Brain pericyte (primary cell): ENCODE measurements at places on chromosomes 7 and 10.

DNA sequence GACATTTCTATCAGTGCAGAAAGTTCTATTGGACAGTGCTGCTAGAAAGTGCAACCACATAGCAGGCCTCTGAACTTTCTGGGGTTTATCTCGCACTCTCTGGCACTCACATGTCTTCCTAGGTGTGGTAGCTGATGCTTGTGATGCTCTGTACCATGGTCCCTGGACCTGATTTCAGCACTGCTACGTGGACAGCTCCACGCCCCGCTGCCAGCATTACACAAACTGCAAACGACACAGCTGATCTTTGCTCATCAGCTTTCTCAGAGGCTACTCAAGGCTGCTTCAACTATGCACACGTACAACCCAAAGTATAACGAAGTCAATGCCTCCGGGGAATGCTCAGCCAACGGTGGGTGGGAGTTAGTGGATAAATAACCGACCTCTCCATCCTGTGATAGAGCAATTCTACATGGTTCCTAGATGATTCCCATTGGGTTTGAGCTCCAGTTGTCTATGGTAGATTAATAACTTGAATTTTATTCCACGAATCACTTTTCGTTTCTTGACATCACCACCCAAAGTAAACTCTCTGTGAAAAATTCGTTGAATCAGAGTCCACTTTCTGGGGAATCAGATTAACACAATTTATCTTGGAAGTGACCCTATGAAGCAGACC lies 302.5 kb downstream of the ACTR3B start:
- DNase-seq = no peak

DNA sequence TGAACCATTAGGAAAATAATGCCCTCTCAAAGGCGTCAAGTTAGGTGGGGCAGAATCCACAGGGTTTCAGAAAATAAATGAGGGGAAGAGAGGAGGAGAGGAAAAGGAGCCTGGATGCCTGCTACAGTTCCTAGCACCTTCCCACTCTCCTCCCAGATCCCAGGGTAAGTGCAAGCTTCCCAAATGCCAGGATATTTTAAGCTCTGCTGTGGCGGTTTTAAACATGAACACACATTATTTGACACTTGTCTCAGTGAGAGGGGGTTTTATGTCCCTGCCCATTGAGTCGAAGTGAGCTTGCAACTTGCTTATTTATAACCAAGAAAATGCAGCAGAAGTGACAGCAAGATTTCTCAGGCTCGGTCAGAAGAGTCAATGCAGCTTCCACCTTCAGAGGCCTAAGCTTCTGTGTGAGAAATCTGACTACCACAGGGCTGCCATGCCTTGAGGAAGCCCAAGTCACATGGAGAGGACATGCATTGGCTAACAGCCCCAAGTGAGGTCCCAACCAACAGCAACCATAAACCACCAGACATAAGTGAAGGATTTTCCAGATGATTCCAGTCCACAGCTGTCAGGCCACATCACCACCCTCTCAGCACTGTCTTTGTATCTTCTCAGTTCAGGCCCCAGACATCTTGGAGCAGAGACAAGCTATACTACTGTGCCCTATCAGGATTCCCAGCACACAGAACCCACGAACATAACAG lies 17.9 kb upstream of the BMPER start:
- no peak for DNase-seq

GRCh38 chr10:30589441-30589840 lies 40.1 kb downstream of the LYZL2 start:
- no peak for DNase-seq

DNA sequence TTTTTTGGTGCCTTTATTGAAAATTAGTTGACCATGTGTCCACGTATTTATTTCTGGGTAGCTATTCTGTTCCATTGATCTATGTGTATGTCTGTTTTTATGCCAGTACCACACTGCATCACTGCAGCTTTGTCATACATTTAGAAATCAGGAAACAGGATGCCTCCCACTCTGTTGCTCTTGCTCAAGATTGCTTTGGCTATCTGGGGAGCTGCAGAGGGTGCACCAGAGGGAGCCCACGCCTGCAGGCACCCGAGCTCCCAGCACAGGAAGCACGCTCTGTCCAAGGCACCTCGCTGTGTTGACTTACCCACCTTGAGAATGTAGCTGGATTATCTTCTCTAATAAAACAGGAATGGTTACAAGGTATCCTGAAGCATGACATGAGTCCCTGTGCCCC lies 301.7 kb downstream of the TCERG1L start:
- DNase-seq = no peak

GRCh38 chr10:97729014-97729413 lies 7.9 kb upstream of the ZFYVE27 start:
- no peak for DNase-seq

GRCh38 chr7:132491391-132491945 lies 84.8 kb downstream of the PLXNA4 start:
- no peak for DNase-seq

DNA sequence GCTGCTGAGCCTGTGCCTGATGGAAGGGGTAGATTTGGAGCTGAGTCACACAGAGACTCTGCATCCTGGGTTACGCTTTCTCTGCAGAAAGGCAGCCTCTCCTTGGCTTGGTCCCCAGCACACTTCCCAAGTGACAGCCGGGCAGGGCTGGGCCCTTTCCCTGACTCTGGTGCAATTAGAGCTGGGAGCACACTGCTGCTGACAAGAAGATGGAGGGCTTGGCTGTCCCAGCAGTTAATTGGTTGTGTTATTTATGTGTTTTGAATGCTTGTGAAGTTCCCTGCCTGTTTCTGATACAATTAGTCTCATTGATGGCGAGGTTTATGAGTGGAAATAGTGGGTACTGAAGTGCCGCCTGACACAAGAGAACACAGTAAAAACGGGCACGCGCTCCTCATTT lies 123.6 kb downstream of the TCERG1L start:
- no peak for DNase-seq

GRCh38 chr7:67950321-67951083 lies 953.9 kb downstream of the TYW1 start:
- no peak for DNase-seq

- no peak for DNase-seq
Measured at GRCh38 chr10:96457341-96457740, 56.4 kb downstream of the TLL2 start.

- no peak for DNase-seq
Measured at GRCh38 chr10:119343011-119343601, 135.7 kb downstream of the GRK5 start.

DNA sequence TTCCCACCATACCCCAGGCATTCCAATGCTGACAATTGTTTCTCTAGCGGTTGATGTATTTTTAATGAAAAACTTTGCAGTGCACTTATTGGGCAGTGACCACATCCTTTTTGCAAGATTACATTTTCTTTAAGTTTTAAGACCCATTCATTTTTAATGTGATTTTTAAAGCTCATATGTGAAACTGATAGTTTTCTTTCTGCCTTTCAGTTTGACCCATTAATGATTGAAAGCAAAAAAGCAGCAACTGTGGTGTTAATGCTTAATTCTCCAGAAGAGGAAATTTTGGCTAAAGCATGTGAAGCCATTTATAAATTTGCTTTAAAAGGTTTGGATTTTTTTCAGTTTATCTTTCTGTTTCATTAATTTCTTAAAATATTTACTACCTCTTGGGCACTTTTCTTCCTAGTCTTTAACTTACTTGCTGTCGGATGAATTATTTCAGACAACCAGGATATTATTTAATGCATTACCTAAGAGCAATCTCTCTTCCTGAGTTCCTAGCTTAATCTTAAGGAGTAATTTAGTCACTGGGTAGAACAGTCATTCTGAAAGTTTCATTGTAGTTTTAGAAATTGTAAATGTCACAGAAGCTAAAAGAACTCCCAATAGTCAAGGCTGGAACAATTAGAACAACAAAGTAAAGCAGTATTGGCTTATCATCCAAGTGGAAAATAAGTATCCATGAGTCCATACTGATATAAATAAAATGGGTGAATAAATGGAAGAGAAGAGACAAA lies 18.3 kb downstream of the ARMC3 start:
- no peak for DNase-seq

DNA sequence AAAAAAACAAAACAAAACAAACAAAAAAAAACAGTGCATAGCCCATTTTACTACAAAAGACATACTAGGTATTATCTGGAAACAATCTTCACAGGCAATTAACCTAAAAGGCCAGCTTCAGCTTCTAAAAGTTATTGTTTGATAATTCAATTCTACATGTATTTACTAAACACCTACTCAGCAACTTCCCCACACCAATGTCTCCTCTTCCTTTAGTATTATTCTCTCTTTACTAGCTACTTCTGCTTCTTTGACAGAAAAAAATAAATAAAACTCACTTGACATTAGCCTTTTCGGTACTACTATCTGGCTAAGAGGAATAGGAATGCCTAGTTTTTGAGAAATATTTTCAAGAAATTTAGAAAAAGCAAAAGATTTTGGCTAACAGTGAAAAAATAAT lies 2.8 kb downstream of the TM9SF3 start:
- DNase-seq = no peak

DNA sequence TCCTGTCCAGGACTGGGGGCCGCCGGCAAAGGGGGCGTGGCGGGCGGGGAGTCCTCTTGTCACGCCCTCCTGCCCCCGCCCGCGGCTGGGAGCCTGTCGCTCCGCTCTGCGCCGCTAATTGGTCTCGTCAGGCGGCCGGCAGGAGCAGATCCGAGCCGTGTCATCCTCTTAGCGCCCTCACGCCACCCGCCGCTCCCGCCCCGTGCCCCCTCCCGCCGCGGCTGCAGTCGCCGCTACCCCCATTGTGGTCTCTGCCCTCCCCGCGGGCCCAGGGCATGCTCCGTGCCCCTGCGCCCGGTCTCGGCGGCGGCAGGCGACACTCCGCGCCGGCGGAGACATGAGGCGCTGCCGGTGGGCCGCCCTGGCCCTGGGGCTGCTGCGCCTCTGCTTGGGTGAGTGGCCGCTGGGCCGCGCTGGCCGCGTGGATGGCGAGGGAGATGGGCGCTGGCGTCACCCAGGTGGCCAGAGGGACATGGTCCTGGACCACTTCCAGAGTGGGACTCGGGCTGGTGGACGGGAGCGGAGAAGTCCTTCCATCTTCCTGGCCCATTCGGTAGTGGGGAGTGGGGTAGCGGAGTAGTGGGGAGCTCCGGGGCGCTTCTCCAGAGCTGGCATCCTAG lies at the start of gene CDHR1:
CDHR1 (plus strand) TSS at position 114 of the 620 bp plus-strand sequence; CDS start at position 338, 224 bp downstream.
- no peak for DNase-seq

- DNase-seq = no peak
Measured at GRCh38 chr7:39421251-39421650, 145.0 kb upstream of the YAE1 start.

DNA sequence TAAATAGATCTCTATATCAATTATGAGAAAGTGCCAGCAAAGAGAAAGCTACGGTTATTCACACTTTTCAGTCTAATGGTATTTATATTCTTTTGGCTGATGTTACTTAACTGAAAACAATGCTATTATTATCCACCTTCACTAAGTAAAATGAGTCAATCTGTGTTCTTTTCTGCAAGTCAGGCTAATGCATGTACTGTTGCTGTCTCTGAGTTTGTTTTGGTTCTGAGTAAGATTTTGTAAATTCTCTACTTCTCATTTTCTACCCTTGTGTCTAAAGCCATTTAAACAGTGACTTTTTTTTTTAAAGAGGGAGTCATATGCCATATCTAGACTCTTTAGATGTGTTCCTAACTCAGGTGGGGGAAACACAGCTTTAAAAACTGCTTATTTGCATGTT lies 7.5 kb downstream of the VWC2 start:
- DNase-seq = no peak

DNA sequence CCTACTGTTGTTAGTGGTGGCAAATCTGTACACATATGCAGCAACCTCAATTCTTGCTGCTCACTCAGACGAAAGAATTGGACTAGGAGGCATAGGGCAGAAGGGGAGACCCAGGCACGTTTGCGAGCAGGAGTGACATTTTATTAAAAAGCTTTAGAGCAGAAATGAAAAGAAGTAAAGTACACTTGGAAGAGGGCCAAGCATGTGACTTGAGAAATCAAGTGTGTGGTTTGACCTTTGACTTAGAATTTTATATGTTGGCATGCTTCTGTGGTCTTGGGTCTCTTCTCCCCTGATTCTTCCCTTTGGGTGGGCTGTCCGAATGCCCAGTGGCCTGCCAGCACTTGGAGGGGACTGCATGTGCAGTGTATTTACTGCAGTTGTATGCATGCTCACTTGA lies 205.5 kb upstream of the SEMA3D start:
- DNase-seq = no peak

GRCh38 chr10:43135656-43136055 lies 2.6 kb upstream of the CSGALNACT2 start:
- no peak for DNase-seq

DNA sequence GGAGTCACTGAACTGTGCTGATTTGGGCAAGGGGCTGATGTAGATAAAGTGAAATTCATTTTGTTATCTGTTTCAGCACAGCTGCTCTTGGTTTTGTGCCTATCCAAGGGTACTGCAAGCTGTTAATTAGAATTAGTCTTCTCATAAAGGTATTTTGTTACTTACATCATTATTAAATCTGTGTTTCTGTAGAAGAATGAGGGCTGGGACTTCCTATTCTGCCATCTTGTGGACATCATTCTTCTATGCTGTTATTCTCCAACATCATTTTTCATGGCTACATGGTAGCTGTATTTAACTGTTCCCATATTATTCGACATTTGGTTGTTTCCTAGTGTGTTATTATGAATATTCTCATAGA lies 76.2 kb upstream of the CCDC71L start:
- no peak for DNase-seq

DNA sequence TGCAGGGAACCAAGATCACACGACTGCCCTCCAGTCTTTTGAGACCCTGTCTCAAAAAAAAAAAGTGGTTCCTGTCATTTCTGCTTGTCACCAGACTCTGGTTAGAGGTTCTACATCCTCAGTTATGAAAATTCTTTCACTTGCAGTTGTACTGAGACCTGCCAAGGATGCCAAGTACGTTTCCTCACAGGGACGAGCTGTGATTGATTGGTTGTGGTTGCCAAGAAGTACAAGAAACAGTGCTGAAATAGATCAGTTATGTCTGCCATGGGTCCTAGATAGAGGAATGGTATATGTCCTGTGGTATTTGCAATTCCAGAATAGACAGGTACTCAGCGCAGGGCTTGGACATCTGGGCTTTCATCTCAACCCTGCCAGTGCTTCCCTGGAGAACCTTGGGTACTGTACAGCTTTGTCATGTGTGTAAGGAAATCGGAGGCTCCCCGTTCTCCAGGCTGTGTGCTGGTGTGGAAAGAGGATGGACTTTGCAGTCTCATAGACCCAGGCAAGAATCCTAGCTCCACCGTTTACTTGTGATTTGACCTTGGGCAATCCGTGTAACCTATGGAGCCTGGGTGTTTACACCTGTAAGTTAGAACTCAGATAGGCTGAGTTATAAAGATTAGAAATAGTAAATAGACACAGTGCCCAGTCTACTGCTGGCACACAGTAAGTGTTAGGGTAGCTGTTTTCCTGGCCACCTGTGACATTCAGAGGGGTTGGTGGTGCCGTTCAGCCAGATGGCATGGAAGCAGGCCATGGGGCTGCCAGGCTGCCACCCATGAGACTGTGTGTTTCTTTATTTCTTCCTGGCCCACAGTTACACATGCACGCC lies 53.0 kb downstream of the COL13A1 start:
- no peak for DNase-seq

GRCh38 chr7:140698477-140698876 lies 2.0 kb downstream of the NDUFB2 start:
- DNase-seq = no peak

DNA sequence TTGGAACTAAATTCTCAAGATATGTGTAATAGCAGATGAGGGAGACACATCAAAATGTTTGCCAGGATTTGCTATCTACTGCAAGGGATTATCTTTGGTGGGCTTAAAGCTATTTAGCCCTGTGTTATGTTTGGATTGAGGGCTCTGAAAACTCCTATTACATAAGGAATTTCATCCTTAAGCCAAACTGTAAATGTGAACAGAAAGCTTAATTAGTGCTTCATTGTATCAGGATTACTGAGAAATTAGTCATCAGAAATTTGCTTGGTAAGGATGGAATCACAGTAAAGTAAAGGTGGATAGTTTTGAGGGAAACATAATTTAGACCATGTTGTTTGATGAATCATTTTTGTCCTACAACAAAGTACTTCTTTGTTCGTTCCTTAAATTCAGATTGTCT lies 8.3 kb downstream of the ANKRD7 start:
- DNase-seq = no peak
